ENCODE measurements at places on chromosomes 2 and 18.

DNA sequence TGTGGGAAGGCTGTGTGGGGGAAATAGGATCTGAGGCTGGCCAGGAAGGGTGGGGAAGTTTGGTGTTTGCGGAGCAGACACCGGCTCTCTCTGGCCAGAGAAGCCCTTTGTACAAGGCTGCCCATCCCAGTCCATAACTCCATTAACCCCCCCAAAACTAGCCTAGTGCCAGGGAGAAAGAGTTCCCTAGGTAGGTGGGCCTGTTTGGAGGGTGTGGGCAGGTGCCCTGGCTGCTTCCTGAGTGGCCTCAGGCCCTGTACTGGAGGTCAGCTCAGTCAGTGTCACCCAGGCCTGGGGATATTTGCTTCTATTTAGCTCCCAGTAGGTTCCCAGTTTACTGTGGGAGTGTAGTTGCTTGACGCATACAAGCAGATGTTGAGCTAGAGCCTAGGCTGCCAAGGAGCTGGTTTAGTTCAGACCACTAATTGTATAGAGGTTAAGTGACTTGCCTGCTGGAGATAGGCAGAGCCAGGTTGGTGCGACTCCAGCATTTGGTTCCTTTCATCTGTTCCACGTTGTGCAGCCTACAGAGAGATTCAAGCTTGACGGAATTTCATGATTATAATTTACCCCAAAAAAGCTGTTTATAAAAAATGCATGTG is 2.9 kb upstream of the GREB1 start:
- H3K27ac ChIP-seq, result peak overlapping the region; percentile 5
- H3K4me3 ChIP-seq, result no peak overlapping the region
- no peaks in the 10 kb centered on the region for H3K27me3 ChIP-seq
- H3K4me1 ChIP-seq, result peaks cover 27% of the 10 kb centered on the region

- no peaks in the 10 kb centered on the region for H3K27me3 ChIP-seq
- H3K27ac ChIP-seq, result no peak overlapping the region
- DNase-seq, result no peak
- no peak overlapping the region for H3K4me3 ChIP-seq
- no peaks in the 10 kb centered on the region for H3K36me3 ChIP-seq
Observed at GRCh38 chr18:35616664-35617423, 35.3 kb downstream of the GALNT1 start.

DNA sequence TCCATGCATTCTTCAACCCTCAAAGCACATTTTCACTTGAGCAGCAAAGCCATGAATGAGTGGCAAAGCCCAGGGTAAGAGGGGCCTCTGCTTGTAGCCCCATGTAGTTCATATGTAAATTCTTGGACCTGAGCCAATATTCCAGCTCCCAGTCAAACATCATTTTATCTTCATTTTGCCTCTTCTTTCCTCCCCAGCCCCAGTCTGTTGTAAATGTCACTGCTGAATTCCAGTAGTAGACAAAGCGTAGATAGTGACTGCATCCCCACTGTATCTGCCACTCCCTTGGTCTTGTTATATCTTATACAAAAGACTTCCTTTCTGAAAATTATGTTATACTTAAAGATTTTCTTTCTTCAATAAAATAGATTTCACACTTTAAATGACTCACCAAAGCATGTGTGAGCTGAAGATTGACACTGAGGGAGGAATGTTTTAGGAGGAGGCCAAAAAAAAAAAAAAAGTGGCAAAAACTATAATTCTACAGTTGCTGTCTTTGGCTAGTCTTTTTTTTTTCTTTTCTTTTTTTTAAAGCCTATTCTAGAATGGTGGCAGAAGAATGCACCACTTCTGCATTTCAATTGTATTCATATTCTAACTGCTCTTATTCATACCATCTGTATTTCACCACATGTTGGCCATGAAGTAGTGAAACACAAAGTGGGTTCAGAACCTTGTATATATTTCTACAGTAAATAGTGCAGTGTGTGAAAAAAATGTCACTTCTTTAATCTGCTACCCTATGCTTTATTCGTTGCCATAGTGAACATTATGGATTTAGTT is 306.1 kb downstream of the CPS1 start:
- no peak for DNase-seq
- H3K36me3 ChIP-seq, result no peaks in the 10 kb centered on the region
- H3K27me3 ChIP-seq, result no peaks in the 10 kb centered on the region
- no peak overlapping the region for H3K4me3 ChIP-seq

DNA sequence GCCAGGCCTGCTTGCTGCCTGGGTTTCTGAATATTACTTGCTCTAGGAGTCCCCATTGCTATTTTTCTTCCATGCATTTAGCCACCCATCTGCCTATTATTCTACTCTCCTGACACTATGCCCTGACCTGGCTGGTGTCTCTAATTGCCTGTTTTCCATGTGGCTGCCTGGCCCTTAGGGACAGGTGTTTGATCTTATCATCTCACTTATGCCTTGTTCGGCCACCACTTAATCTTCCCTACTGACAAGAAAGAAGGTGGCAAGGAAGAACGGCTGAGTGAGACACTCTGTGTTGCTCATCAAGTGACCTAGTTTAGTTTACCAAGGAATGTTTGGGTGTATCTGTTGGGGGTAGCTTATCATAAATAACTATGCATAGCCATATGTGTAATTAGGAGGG is 50.4 kb upstream of the RAPH1 start:
- H3K4me3 ChIP-seq, result no peak overlapping the region
- no peaks in the 10 kb centered on the region for H3K36me3 ChIP-seq
- no peaks in the 10 kb centered on the region for H3K27me3 ChIP-seq
- H3K27ac ChIP-seq, result no peak overlapping the region
- no peak for DNase-seq
- H3K4me1 ChIP-seq, result peaks cover 1% of the 10 kb centered on the region

GRCh38 chr2:217832115-217832514 is 170.7 kb downstream of the TNS1 start:
- H3K36me3 ChIP-seq, result no peaks in the 10 kb centered on the region
- H3K4me1 ChIP-seq, result peaks cover 22% of the 10 kb centered on the region
- H3K4me3 ChIP-seq, result no peak overlapping the region
- DNase-seq, result no peak
- H3K27me3 ChIP-seq, result no peaks in the 10 kb centered on the region
- no peak overlapping the region for H3K27ac ChIP-seq

DNA sequence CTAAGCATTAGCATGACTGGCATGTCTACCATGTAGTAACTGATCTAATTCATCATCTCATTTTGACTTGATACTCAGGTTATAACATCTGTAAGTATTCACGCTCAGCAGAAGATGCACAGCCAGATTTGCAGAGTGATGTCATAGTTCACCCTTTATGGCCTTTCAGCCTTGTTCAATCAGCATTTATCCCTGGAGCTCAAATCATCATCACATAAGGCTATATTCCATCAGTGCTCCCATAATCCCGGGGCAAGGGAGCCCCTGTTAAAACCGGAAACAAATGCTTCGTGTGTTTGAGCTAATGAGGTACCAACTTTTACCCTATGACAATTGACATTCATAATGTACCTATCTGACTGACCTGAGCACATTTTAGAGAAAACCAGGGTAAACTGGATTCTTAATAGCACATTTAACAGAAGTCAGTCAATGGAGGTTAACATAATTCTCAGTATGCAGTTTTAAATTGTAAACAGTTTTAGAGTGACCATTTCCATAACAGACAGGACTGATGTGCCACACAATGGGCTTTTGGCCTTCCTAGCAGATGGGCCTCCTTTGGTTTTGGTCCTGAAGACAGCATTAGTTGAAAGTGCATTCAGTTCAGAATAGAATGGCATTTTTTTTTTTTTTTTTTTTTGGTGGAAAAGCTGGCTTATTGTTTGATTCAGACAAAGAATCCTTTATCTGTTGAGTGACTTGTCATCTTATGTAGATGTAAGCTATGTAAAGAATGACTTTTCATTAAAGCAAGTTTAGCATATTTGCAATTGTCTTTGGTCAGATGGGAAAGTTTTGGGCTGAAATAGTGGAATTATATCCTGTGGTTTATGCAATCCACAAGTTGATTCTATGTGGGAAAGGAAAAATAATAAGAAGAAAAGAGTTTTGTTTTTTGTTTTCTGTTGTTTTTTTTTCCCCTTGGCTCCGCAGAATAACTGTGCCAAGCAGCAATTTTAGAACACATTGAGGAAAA is 866.0 kb upstream of the ACVR2A start:
- no peaks in the 10 kb centered on the region for H3K36me3 ChIP-seq
- H3K4me3 ChIP-seq, result no peak overlapping the region
- no peak for DNase-seq
- H3K4me1 ChIP-seq, result no peaks in the 10 kb centered on the region
- no peak overlapping the region for H3K27ac ChIP-seq

GRCh38 chr2:172234716-172235691 is 132.3 kb upstream of the DLX2 start:
- peaks cover 20% of the 10 kb centered on the region for H3K4me1 ChIP-seq
- no peaks in the 10 kb centered on the region for H3K36me3 ChIP-seq
- H3K27ac ChIP-seq, result no peak overlapping the region

DNA sequence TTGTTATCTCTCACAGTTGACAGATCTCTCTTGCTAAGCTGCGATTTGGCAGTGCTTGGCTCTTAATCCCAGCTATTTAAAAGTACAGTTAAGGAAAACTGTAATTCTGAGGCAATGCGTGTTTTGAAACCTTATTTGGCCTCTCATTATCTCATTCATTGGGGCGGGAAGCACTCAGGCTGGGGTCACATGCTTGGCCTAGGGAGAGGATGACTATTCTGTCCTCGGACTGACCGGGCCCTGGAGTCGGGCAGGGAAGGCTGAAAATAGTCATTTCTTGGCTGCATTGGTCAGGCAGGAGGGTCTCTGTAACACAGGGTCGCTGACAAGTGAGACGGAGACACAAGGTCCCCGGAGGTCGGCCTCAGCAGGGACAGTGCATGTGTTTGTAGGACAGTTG is 20.2 kb upstream of the EMILIN2 start:
- no peak overlapping the region for H3K27ac ChIP-seq
- no peaks in the 10 kb centered on the region for H3K27me3 ChIP-seq
- peak; percentile 33 for DNase-seq
- H3K36me3 ChIP-seq, result no peaks in the 10 kb centered on the region

GRCh38 chr2:101657787-101658186 is 39.7 kb upstream of the MAP4K4 start:
- H3K4me3 ChIP-seq, result no peak overlapping the region
- H3K4me1 ChIP-seq, result no peaks in the 10 kb centered on the region
- H3K36me3 ChIP-seq, result no peaks in the 10 kb centered on the region
- H3K27me3 ChIP-seq, result no peaks in the 10 kb centered on the region

GRCh38 chr2:232328032-232328422 is 50.5 kb upstream of the ALPP start:
- no peak overlapping the region for H3K4me3 ChIP-seq
- H3K27ac ChIP-seq, result no peak overlapping the region
- DNase-seq, result no peak
- H3K27me3 ChIP-seq, result no peaks in the 10 kb centered on the region
